ENCODE measurements at places on chromosomes 13 and 19. TPM values are rescaled to one million over a fixed set of nuclear protein-coding genes. Genes with fewer than 3 reads are reported as not detected.

GPC5 gene
- total RNA-seq, result 3.3 TPM

SIGLEC7 gene
- not detected for total RNA-seq

SLC6A16 gene
- total RNA-seq, result 1.6 TPM

KCNN4 gene
- 0.60 TPM for total RNA-seq

ZIC2 gene
- total RNA-seq, result 0.11 TPM

ISOC2 gene
- total RNA-seq, result 99.4 TPM

LRRC8E gene
- 3.5 TPM for total RNA-seq

RPL13A gene
- total RNA-seq, result 2,350 TPM

GRIN2D gene
- total RNA-seq, result 2.7 TPM

KLK6 gene
- 0.30 TPM for total RNA-seq

ZNF723 gene
- total RNA-seq, result not detected

PLIN3 gene
- total RNA-seq, result 147 TPM

IZUMO4 gene
- 11.6 TPM for total RNA-seq

KANK3 gene
- total RNA-seq, result 4.0 TPM

CNFN gene
- 0.95 TPM for total RNA-seq

MED4 gene
- 24.0 TPM for total RNA-seq

ZNF525 gene
- 3.2 TPM for total RNA-seq

AZU1 gene
- total RNA-seq, result 5.7 TPM

PODNL1 gene
- 0.67 TPM for total RNA-seq

KIR3DL1 gene
- total RNA-seq, result not detected

ETV2 gene
- 1.1 TPM for total RNA-seq

SYNE4 gene
- total RNA-seq, result 6.3 TPM

ZNF575 gene
- 1.8 TPM for total RNA-seq

LIM2 gene
- total RNA-seq, result not detected

LILRA5 gene
- total RNA-seq, result not detected

GPR4 gene
- 0.14 TPM for total RNA-seq

KIR2DL1 gene
- total RNA-seq, result not detected

CLDND2 gene
- 0.45 TPM for total RNA-seq

NLRP8 gene
- not detected for total RNA-seq

TIMM44 gene
- total RNA-seq, result 92.4 TPM

FAM83E gene
- 1.6 TPM for total RNA-seq

LILRB1 gene
- total RNA-seq, result not detected

NAPSA gene
- total RNA-seq, result 3.5 TPM

C1QTNF9 gene
- not detected for total RNA-seq

C19orf81 gene
- 36.8 TPM for total RNA-seq

KLHL1 gene
- total RNA-seq, result not detected

ZNF813 gene
- total RNA-seq, result 3.5 TPM

ADGRE1 gene
- total RNA-seq, result not detected

COL4A2 gene
- total RNA-seq, result 285 TPM

LENG9 gene
- total RNA-seq, result 6.3 TPM

INSL3 gene
- total RNA-seq, result 0.63 TPM

ZNF677 gene
- total RNA-seq, result 47.0 TPM

OR7C1 gene
- total RNA-seq, result not detected

All from cardiac muscle cell (in vitro differentiated cells and primary cell).